Neuronal stem cell (in vitro differentiated cells): ENCODE measurements at places on chromosomes 1 and 21.

- no peaks in the 10 kb centered on the region for H3K27me3 ChIP-seq
- no peaks in the 10 kb centered on the region for H3K4me1 ChIP-seq
- no peak overlapping the region for H3K27ac ChIP-seq
- DNase-seq = no peak
These were observed 615.5 kb upstream of the ADAMTS5 start for GRCh38 chr21:27582246-27582947.

GRCh38 chr1:229396585-229397206 lies 37.2 kb downstream of the ACTA1 start:
- no peak overlapping the region for H3K27ac ChIP-seq
- no peaks in the 10 kb centered on the region for H3K36me3 ChIP-seq
- H3K4me1 ChIP-seq = peaks cover 1% of the 10 kb centered on the region

- DNase-seq = no peak
- H3K36me3 ChIP-seq = no peaks in the 10 kb centered on the region
- H3K4me1 ChIP-seq = no peaks in the 10 kb centered on the region
- no peaks in the 10 kb centered on the region for H3K27me3 ChIP-seq
- no peak overlapping the region for H3K4me3 ChIP-seq
These were observed 337.6 kb downstream of the AGBL4 start for GRCh38 chr1:49686107-49686506.

DNA sequence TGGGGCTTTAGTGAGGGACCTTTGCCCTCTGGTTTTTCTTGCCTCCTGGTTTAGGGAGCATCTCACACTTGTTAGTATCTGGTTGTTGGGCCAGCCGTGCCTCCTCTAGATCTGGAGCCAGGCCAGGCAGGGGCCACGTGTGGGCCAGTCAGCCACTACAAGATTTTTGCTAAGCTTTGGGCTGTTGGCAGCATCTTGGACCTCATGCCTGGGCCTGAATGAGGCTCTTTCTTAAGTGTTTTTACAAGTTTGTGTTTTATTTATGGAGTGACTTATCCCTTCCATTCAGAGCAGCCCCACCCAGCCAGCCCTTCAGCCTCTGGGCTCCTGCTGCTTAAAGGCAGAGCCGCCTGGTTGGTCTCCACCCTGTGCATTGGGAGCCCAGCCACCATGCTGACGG lies 1.6 kb upstream of the SH3BGRL3 start:
- peaks cover 65% of the 10 kb centered on the region for H3K36me3 ChIP-seq
- H3K27me3 ChIP-seq = no peaks in the 10 kb centered on the region
- no peak overlapping the region for H3K27ac ChIP-seq
- peaks cover 26% of the 10 kb centered on the region for H3K4me1 ChIP-seq

- H3K4me1 ChIP-seq = peaks cover 17% of the 10 kb centered on the region
- DNase-seq = no peak
- H3K27ac ChIP-seq = no peak overlapping the region
- no peak overlapping the region for H3K4me3 ChIP-seq
- H3K27me3 ChIP-seq = peaks cover 14% of the 10 kb centered on the region
These were observed 2.8 kb downstream of the DOP1B start for GRCh38 chr21:36159356-36159921.

DNA sequence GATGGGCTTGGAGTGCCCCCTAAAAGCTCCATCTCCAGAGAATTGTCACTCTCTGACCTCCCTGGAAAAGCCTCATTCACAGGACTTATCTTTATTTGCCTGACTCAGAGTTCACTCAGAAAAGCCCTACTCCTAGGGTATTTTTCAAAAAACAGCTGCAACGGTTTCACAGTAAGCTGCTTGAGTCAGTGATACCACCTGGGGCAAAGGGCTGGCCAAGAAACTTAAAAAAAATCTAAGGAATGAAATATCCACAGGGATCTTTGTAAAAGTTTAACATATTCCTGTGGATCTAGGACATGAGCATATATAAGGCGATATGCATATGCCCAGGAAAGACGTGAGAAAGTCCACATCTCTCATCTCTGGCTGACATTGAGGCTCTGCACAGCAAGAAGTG lies 33.8 kb upstream of the TSPAN2 start:
- H3K4me3 ChIP-seq = no peak overlapping the region
- DNase-seq = no peak
- no peaks in the 10 kb centered on the region for H3K4me1 ChIP-seq

DNA sequence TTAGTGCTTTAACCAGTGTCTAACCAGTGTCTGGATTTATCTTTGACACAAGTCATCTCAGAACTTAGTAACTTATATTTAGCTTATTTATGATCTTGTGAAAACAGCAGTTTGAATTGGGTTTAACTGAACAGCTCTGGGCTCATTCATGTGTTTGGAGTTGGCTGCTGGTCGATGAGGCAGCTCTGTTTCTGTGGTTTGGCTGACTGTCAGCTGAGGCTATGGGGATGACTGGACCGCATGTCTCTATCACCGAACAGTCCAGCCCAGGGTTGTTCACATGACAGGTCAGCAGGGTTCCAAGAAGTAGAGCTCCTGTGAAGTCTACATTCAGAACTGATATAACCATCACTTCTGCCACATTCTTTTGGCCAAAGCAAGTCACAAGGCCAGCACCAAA lies 29.1 kb upstream of the C21orf91 start:
- no peak overlapping the region for H3K4me3 ChIP-seq
- no peaks in the 10 kb centered on the region for H3K36me3 ChIP-seq
- H3K27me3 ChIP-seq = no peaks in the 10 kb centered on the region
- no peak for DNase-seq

DNA sequence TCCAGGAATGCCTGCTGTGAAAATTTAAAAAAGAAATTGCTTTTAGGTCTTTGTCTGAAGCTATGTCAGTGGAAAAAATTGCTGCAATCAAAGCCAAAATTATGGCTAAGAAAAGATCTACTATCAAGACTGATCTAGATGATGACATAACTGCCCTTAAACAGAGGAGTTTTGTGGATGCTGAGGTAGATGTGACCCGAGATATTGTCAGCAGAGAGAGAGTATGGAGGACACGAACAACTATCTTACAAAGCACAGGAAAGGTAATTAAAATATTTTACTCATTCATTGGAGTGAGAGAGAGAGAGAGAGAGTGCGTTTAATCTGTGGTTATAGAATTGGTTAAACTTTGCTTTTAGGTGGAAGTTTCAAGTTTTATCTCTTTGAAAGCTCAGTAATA lies 20.0 kb downstream of the CDC73 start:
- peaks cover 95% of the 10 kb centered on the region for H3K36me3 ChIP-seq
- no peak overlapping the region for H3K4me3 ChIP-seq
- no peaks in the 10 kb centered on the region for H3K4me1 ChIP-seq
- no peak for DNase-seq

DNA sequence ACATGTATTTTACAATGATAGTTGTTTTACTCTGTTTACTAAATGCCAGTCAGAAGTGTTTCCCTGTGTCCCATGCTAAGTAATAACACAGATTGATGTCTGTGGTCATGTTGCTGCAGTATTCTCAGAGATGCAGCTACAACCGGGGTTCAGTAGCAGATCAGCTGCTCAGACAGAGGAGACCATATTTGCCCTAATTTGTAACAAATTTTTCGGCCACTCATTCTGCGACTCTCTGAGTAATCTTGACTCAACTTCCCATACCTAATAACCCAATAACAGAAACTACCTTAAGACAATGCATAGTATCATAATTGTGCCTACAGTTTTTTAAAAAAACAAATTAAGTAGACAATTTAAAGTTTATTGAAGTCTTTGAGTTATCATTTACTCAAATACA lies 32.6 kb downstream of the NIBAN1 start:
- no peaks in the 10 kb centered on the region for H3K4me1 ChIP-seq
- DNase-seq = no peak
- H3K4me3 ChIP-seq = no peak overlapping the region
- no peaks in the 10 kb centered on the region for H3K36me3 ChIP-seq
- H3K27me3 ChIP-seq = no peaks in the 10 kb centered on the region

DNA sequence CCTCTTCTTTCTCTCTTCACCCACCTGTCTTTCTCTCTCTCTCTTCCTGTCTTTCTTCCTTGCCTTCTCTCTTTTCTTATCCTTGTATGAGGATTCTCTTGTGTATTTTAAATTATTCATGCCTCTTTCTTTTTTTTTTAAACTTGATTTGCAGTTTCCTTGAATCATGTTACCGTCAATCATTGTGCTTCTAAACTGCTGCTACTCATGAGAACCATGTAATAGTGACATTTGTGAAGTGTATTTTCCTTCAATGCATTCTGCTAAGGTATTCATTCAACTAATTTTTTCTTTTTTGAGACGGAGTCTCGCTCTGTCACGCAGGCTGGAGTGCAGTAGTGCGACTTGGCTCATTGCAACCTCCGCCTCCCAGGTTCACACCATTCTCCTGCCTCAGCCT lies 539.1 kb upstream of the BRINP3 start:
- no peak for DNase-seq
- no peak overlapping the region for H3K27ac ChIP-seq
- no peak overlapping the region for H3K4me3 ChIP-seq

- no peak overlapping the region for H3K4me3 ChIP-seq
- no peak overlapping the region for H3K27ac ChIP-seq
These were observed 768 bp upstream of the RIIAD1 start for GRCh38 chr1:151720554-151720953.

DNA sequence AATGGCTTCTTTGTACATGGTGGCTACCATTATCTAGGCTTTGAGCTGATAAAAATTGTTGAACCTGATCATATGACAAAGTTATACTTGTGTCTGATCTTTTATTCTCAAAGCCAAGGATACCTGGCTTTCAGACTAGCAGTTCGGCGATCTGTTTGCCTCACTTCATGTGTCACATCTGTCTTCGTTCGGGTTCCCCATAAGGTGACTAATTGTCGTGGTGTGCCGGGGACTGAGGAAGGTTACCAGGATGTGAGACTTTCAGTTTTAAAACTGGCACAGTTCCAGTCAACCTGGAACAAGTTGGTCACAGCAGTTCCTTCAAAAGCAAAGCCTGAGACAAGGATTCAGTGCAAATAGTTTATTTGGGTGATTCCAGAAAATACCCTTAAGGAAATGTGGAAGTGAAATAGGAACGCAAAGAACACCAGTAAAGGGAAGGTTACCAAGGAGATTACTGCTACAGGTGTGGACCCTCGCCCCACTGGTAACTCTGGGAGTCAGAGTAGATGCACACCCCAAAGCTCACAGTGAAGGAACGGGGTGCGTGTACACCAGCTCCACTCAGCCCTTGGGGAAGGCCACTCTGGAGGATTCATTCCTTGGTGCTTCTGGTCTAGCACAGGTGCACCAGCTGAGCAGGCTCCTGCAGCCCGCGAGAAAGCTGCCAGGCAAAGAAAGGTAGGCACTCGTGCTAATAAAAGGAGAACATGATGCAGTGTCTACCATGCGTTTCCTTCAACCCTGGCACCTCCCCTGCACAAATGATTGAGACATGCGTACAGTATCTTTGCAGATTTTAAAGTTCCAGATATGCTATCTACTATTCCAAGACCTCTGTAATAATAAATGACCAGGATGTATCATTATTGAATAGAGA lies 69.0 kb downstream of the VWA5B1 start:
- no peak overlapping the region for H3K4me3 ChIP-seq
- DNase-seq = no peak
- H3K27ac ChIP-seq = no peak overlapping the region
- H3K27me3 ChIP-seq = no peaks in the 10 kb centered on the region
- no peaks in the 10 kb centered on the region for H3K4me1 ChIP-seq

DNA sequence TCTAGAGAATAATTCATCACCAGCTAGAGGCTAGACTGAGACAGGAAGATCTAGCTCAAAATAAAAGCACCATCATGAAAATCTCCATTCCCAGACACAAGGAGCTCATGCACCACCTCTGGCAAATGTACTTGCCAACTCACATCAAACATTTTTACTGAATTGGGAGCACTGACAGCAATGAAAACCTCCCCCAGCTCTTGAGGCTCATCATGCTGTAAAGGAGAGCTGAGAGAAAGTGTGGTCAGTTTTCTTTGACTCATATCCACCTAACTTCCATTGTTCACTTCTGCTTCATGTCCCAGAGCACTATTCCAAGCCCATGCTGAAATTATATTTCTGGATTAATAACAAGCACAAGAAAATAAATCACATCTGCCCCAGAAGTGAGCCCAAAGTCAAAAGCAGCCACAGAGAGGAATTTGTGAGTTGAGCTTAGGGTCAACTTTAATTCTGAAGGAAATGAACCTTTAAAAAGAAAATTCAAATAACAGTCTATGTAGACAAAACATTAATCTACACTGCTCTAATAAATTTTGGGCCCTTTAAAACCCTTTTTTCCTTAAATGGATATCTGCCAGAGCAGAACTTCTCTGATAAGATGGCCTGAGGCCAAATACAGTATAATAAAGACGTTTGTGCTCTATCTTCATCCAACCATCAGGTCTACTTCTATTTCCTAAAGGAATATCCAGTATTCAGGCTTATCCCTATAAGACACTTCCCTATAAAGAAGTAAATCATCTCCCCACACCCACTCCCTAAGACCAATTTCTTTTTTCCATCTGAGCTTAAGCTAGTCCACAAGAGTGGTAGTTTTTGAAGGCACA lies 85.9 kb upstream of the ADAM30 start:
- no peak for DNase-seq
- peaks cover 2% of the 10 kb centered on the region for H3K36me3 ChIP-seq
- no peak overlapping the region for H3K4me3 ChIP-seq

GRCh38 chr1:218643926-218644325 lies 298.8 kb downstream of the TGFB2 start:
- no peaks in the 10 kb centered on the region for H3K4me1 ChIP-seq
- H3K27me3 ChIP-seq = no peaks in the 10 kb centered on the region
- H3K27ac ChIP-seq = no peak overlapping the region
- DNase-seq = no peak
- no peak overlapping the region for H3K4me3 ChIP-seq
- no peaks in the 10 kb centered on the region for H3K36me3 ChIP-seq

DNA sequence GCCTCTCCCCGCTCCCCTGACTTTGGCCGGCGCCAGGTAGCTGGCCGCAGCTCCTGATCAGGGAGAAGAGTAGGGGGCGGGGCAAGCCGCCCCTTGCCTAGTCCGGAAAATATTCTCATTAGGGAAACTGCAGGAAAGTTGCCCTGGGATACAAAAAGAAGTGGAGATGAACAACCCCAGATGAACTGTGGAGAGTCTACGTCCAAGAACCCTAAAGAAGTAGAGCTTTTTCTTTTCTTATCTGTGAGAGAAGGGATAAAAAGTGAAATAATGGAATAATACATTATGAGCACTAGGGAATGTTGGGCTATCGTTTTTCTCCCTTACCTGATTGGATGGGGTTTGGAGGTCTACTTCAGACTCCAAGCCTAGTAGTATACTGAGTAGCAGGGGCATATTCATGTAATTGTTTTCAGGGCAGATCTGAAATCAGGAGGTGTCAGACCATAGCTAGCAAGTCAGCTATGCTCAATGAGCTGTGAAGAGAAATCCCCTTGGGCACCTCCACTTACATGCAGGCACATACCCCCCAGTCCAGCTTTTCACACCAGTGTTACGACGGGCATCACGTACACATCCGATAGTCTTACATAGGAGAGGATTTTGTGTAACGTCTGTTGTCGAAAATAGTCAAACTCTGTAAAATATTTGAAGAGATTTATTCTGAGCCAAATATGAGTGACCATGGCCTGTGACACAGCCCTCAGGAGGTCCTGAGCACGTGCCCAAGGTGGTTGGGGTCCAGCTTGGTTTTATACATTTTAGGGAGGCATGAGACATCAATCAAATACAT lies 1.7 kb upstream of the DUSP10 start:
- peak overlapping the region; percentile 68 for H3K4me3 ChIP-seq
- peaks cover 12% of the 10 kb centered on the region for H3K27me3 ChIP-seq
- peak overlapping the region; percentile 11 for H3K27ac ChIP-seq
- no peak for DNase-seq
- peaks cover 9% of the 10 kb centered on the region for H3K4me1 ChIP-seq

- H3K4me3 ChIP-seq = no peak overlapping the region
- no peaks in the 10 kb centered on the region for H3K4me1 ChIP-seq
- H3K36me3 ChIP-seq = peaks cover 91% of the 10 kb centered on the region
- no peak for DNase-seq
These were observed 45.1 kb downstream of the FBXO42 start for GRCh38 chr1:16307222-16307621.

GRCh38 chr1:59083946-59084865 lies 212.7 kb upstream of the FGGY start:
- peaks cover 9% of the 10 kb centered on the region for H3K4me1 ChIP-seq
- no peaks in the 10 kb centered on the region for H3K36me3 ChIP-seq
- no peak overlapping the region for H3K4me3 ChIP-seq
- no peak for DNase-seq
